AG04449 (cell line): ENCODE measurements at places on chromosomes 13 and 19.

GRCh38 chr13:99157046-99157445 lies 43.6 kb upstream of the UBAC2 start:
- DNase-seq = no peak

DNA sequence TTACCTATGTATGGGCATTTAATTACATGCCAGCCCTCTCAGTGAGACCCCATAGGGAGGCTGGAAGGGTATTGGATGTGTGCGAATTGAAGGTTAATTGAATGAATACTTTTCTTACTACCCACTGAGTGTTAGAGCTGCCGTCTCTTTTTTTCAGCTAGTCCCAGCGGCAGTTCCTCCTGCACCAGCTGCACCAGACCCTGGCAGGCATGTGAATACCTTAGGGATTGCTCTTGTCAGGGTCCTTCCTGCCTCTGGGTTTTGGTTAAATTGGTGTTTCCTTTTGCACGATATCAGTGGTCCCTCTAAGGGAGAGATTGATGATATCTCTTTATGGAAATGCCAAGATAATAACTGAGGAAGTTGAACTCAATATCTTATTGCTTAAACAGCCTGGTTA lies 9.8 kb upstream of the CXCL17 start:
- DNase-seq = no peak

DNA sequence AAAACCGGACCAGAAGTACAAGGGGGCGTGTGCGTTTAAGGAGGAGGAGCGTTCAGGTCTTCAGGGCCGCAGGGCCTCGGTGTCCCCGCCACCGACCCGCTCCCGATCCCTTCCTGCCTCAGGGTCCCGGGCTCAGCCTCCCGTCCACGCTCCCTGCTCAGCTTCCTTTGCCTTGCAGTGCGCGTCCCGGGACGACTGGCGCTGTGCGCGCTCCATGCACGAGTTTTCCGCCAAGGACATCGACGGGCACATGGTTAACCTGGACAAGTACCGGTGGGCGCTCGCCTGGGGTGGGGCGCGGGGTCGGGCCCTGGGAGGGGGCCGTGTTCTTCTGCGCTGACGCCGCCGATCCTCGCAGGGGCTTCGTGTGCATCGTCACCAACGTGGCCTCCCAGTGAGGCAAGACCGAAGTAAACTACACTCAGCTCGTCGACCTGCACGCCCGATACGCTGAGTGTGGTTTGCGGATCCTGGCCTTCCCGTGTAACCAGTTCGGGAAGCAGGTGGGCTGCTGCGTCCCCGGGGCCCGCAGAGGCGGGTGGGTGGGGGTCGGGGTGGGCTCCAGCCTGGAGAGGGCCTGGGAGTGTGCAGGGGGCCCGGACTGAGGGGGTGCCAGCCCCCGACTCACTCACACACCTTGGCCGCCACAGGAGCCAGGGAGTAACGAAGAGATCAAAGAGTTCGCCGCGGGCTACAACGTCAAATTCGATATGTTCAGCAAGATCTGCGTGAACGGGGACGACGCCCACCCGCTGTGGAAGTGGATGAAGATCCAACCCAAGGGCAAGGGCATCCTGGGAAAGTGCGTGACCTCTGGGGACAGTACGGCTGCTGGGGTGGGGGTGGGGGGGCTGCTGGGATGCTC lies 1.4 kb downstream of the GPX4 start:
- no peak for DNase-seq

DNA sequence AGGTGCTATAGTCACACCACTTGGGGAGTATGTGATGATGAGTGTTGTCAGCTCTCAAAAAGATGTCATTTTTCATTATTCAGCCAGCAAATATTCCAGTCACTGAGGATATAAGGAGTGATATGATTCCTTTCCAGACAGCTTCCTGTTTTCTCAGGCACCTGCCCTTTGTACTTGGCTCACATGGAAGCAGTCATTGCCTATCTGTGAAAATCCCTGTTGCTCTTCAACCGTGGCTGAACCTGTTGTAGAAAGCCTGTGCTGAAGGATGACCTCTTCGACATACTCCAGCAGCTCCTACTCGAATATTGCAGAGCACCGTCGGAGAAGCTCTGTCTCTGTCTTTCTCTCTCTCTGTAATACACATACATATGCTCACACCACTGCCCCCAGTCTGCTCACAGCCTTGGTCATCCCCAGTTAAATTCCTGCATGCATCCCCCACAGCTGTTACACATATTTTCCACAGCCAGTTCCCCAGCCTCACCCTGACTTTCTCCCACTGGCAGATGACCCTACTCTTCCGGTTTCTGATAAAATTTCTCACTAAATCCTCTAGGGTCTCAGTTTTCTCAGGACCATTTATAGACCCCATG lies 204.2 kb upstream of the ARGLU1 start:
- no peak for DNase-seq

DNA sequence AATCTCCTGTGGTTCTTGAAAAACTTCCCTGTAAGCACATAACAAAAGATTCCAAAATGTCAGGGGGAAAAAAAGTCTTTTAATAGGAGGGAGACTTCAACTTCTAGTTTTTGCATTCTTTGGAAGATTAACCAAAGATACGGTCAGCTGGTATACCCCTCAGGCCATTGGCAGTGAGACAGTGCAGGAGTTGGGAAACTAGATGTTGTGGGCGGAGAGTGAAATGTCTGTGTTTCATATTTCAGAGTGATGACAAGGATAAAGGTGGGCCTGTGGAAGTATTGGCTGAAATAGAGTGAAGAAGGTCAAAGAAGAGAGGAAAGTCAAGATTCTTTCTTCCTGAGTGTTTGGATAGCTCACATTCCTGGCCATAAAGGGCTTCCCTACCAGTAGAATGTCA lies 40.8 kb downstream of the CYP2B6 start:
- DNase-seq = no peak

DNA sequence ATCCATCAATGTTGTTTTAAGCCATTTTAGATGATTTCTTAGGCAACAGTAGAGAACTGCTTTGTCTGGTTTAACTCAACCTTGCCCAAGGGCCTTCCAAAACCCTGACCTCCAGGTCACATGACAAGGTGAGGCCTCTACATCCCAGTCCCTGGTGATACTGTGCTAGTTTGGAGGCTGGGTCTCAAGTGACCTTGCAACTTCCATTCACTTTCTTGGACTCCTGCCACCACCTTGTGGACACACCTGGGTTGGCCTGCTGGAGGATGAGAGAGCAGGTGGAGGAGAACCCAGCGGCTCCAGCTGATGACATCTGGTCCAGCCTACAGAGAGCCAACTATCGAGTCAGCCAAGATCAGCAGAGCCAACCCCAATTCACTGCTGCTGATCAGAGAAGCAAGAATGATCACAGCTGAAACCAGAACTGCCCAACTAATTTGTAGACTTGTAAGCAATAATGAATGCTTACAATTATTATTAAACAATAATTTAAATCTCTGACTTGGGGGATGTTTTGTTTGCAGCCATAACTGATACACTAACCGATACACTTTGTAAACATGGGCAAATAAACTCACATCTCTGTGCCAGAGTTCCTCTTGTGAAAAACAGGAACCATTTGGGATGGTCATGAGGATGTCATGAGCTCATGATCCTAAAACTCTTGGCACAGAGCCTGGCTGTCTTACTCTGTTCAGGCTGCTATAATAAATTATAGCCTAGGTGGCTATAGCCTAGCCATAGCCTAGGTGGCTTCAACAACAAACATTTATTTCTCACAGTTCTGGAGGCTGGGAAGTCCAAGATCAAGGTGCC lies 11.5 kb downstream of the FAM187B start:
- no peak for DNase-seq

DNA sequence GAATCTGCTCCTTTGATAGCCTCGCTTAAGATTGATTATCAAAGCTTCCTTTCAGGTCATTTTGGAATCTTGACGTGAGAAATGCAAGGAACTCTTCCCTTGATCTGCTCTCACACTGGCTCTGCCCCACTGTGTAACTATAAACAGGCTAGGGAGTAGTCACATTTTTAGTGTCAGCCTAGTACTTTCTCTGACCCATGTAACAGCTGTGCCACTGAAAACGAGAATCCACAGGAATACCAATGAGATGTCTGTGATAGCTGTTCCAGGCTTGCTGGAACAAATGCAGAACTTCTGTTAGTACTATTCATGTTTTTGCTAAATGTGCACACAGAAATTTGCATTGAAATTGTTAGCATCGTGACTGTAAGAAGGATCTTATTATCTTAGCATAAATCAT lies 221.3 kb downstream of the MYO16 start:
- no peak for DNase-seq

DNA sequence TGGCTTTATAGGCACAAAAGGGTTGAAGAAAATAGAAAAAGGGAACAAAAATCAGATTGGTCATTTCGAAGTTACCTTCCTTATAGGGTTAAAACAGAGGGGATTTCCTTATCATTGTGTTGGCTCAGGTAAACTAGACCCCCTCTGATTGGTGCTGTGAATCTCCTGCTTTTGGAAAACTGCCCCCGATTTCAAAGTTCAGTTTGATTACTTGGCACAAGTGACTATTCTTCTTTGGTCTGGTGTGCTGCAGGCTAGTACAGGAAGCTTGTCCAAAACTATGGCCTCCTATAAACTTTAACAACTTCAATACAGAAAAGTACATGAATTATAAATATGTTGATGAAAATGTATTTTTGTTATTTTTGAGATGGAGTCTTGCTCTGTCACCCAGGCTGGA lies 13.9 kb upstream of the TPTE2 start:
- no peak for DNase-seq
